ENCODE measurements at places on chromosomes 2 and 18.

GRCh38 chr2:225737556-225737955, 338.0 kb downstream of the NYAP2 start:
- DNase-seq = no peak

GRCh38 chr2:237065071-237065377, 20.7 kb upstream of the COPS8 start:
- no peak for DNase-seq

DNA sequence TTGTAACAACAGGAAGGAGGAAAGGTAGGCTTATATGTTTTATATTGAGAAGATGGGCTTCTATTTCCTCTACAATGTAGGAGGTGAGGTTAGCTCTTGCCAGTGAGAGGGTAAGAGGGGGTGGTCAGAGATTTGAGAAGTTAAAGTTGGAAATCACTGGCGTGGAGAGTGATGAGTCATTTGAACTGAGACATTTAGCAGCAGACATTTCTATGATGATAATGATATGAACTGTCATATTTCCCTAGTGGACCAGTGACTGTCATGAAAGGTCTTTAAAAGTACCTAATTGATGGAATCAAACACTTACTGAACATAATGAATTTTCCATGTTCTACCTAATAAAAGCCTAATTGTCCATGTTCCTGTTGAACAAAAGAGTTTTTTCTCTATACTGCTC, 126.1 kb downstream of the FAM161A start:
- no peak for DNase-seq

GRCh38 chr2:10027660-10028330, 15.6 kb upstream of the KLF11 start:
- no peak for DNase-seq

GRCh38 chr18:11906926-11907874, 917 bp downstream of the MPPE1 start:
- no peak for DNase-seq

GRCh38 chr2:160516547-160517365, 23.1 kb upstream of the RBMS1 start:
- no peak for DNase-seq

GRCh38 chr2:233929352-233930022, 12.3 kb downstream of the TRPM8 start:
- DNase-seq = no peak

DNA sequence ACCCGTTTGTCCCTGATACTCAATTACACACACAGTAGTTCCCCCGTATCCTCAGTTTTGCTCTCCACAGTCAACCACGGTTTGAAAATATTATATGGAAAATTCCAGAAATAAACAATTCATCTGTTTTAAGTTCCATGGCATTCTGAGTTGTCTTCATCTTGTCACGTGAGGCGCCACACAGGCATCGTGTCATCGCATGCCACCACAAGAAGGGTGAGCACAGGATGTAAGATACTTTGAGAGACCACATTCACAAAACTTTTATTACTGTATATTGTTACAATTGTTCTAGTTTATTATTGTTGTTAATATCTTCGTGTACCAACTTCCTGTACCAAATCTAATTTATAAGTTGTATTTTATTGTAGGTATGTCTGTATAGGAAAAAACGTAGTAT, 17.7 kb downstream of the ADNP2 start:
- no peak for DNase-seq

DNA sequence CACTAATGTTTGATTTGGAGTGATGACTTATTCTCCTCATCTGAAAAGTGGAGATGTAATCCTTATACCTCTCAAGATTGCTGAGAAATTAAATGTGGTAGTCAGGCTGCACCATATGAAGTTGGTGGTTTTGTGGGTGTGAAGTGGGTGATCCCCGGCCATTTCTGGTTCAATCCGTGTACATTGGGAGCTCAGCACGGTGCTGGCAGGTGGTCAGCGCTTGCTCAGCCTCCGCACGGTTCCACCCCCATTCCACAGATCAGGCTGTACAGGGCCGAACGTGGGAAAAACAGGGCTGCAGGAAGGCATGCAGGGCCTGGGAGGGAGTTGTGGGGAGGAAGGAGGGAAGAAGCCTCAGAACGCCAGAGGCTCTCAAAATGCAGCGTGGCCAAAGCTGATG, 198.3 kb downstream of the INO80D start:
- no peak for DNase-seq

GRCh38 chr18:65762556-65762955, 11.7 kb downstream of the CDH7 start:
- DNase-seq = no peak

- DNase-seq = no peak
These were observed 258.3 kb upstream of the POU3F3 start for GRCh38 chr2:104595576-104595975.

DNA sequence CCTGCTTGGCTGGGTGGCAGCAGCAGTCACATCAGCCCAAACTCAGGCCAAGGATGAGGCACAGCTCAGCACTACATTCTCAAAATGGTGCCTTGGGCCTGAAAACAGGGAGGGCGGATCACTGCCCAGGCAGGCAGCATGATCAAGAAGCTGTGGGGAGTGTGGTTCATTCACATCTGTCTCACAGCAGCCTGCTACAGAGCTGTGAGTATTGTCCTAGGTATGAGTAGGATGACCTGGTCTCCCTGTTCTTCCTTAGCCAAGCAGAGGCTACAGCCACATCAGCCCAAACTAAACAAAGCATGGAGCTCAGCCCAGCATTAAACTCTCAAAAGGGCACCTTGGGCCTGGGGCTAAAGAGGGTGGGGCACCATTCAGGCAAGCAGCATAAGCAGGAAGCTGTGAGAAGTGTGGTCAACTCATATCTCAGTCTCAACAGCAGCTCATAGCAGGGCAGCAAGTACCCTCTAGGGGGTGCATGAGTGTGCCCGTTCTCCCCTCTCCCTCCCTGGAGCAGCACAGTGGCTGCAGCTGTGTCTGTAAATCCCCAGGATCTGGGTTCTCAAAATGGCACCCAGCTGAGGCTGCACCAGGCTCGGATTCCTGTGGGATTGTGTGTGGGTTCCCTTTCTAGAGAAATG, 139.6 kb downstream of the TRABD2A start:
- DNase-seq = no peak

DNA sequence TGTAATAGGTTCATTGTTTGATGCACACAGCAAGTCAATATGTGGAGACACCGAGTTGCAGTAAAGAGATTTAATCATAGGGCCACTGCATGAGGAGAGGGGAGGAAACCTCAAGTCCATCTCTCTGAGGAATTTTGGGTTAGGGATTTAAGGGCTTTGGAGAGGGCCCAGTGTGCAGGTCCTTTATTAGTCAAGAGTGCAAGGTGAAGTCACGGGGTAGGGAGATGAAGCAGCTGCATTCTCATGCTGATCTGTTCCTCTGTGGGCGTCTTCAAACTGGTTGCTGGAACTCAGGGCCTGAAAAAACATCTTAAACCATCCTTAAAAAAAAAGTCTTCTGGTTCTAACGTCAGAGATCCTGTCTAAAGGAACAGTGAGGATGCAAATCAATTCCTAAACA, 131.6 kb downstream of the NXPH2 start:
- DNase-seq = no peak

DNA sequence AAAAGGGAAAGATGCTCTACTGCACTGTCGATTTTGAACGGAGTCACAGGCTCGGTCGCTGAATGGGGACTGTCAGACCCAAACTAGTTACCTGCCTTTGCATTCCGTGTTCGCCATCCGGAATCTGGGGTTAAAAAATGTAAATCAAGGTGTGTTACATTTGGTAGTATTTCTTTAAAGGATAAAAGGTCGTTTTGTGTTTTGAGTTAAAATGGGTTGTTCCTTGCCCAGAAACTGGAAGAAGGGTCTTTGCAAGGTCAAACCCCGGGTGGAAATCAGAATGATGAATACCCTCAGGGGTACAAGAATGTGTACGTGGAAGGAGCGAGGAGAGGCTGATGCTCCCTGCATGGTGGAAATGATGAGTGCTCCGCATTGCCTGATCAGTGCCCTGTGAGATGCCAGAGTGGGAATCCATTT, 1.0 kb downstream of the VSNL1 start:
- DNase-seq = no peak

- no peak for DNase-seq
These were observed 7.1 kb downstream of the COX7A2L start for GRCh38 chr2:42353792-42354429.

- DNase-seq = no peak
These were observed 4.3 kb downstream of the SOX11 start for GRCh38 chr2:5696404-5696944.

- DNase-seq = no peak
These were observed 1.1 kb downstream of the HOXD3 start for GRCh38 chr2:176158186-176158591.

- DNase-seq = no peak
These were observed 239.0 kb upstream of the APCDD1 start for GRCh38 chr18:10215446-10215845.

DNA sequence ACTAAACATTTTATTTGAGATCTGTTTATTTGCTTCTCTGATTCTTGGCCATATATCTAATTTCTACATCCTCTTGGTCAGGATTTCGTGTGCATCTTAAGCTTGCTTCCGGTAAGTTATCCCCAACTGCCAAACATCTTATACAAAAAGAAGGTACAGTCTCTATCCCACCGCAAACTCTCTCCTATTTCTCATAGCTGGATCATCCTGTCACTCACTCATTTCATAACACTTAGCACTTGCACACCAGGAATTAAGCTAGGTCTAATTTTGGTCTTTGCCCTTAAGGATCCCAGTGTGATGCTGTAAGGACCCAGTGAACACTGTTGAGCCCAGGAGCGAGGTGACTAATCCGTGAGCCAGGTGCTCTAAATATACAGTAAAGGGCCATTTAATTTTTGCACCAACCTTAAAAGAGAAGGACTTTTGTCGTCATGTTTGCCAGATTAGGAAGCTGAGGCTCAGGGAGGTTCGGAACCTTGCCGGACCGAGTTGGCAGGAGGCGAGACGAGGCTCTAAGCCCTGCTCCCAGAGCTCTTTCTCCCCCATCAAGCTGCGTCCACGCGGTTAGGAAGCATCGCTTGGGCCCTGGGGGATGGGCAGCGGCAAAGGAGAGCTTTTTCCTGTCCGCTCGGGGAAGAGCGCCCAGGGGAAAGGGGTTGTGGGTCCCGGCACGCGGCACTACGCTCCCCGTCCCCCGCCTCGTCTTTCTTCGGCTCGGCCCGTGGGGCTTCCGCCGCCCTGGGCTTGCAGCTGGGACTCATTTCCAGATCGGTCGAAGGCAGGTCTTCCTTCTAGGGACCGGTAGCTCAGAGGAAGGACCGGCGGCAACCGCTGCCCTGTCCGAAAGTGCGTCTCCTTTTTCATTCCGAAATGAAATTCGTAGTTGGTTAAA, 4.1 kb upstream of the ITPRIPL1 start:
- no peak for DNase-seq

- no peak for DNase-seq
These were observed 4.4 kb downstream of the ACTR2 start for GRCh38 chr2:65231892-65232477.

GRCh38 chr2:174634130-174635014, 36.8 kb upstream of the WIPF1 start:
- no peak for DNase-seq

GRCh38 chr18:12921178-12921577, 26.6 kb upstream of the SEH1L start:
- no peak for DNase-seq

GRCh38 chr2:108907822-108908712, 81.0 kb downstream of the EDAR start:
- DNase-seq = no peak

DNA sequence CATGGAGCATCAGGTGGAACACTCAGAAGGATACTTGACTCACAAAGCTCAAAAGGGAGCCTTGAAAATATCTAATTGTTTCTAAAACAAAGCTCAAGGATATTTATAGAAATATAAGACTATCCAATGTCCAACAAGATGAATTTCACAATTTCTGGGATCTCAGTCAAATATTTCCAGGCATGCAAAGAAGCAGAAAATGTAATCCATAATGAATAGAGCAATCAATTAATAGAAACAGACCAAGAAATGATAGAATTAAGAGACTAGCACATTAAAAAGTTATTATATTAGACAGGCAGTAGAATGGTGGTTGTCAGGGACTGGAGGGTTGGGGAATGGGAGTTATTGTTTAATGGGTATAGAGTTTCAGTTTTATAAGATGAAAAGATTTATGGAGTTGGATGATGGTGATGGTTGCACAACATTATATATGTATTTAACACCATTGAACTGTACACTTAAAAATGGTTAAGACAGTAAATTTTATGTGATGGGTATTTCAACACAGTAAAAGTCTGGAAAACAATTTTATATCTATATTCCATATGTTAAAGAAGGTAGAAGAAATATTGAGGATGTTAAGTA, 189.9 kb upstream of the PIEZO2 start:
- no peak for DNase-seq

GRCh38 chr2:147122944-147123343, 721.9 kb upstream of the ACVR2A start:
- no peak for DNase-seq

- DNase-seq = no peak
These were observed 232.4 kb downstream of the MEIS1 start for GRCh38 chr2:66667301-66667700.

GRCh38 chr2:25419678-25420242, 78.0 kb upstream of the DNMT3A start:
- no peak for DNase-seq

- DNase-seq = no peak
These were observed 1.7 kb downstream of the TMBIM1 start for GRCh38 chr2:218290316-218291261.

DNA sequence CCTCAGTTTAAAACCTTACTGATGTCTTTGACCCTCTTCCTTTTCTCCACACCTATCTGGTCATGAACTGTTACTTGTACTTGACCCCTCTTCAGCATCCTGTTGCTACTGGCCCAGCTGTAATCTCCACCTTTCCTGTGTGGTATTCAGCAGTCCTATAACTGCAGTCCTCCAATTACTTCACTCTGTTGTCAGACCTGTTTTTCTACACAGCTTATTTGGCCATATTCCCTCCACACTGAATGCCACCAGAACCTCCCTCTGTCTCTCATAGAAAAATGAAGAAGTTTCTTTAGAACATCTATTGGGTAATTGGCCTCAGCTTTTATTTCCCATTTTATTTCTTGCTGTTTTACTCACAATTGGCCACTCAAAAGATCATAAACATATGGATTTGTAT, 155.4 kb downstream of the ASXL3 start:
- no peak for DNase-seq

- DNase-seq = no peak
These were observed 741.3 kb downstream of the GALR1 start for GRCh38 chr18:77990901-77991300.

GRCh38 chr2:25145803-25146202, 22.6 kb downstream of the POMC start:
- no peak for DNase-seq

DNA sequence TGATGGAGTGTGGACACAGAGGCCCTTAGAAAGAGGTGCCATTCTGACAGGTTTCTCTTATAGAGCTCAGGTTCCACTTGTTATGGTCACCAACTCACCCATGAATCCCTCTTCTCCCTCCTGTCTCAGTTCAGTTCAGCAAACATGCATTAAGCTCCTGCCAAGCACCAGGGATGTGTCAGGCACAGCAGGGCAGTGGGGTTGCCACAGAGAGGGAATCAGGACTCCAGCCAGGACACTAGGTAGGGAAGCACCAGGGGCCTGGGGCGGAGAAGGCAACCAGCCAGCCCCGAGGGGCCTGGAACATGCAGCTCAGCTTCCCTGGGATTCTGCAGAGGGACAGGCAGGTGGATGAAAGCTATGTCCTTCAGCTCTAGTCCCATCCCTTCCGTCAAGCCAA, 44.6 kb downstream of the TOGARAM2 start:
- no peak for DNase-seq

- no peak for DNase-seq
These were observed 3.6 kb upstream of the GBX2 start for GRCh38 chr2:236171680-236172254.

Measured in omental fat pad (tissue), 4 donors.